ENCODE measurements at places on chromosomes 1 and 21.
A peak's percentile ranks its signal among the peaks of the same experiment; 100 is the strongest.

DNA sequence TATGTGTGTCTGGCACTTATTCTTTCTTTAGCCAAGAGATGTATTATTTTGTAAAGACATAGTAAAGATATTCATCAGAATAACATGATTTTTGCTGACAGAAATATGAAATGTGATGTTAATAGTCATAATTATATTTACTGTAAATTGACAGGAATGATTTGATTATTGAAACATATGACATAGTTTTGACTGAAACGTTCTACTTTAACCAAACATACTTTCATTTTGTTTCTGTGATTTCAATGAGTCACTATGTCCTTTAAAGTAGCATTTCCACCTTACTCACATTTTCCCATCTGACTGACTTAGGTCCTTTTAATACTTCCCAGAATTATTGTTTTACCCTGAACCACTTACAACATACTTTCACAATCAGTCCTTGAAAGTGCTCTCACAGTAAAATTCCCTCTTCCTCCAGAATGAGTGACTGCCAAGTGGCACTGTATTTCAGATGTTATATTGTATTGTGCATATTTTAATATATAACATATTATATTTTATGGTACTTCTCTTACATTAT is 437.9 kb downstream of the NCAM2 start:
- DNase-seq: peak; percentile 61

DNA sequence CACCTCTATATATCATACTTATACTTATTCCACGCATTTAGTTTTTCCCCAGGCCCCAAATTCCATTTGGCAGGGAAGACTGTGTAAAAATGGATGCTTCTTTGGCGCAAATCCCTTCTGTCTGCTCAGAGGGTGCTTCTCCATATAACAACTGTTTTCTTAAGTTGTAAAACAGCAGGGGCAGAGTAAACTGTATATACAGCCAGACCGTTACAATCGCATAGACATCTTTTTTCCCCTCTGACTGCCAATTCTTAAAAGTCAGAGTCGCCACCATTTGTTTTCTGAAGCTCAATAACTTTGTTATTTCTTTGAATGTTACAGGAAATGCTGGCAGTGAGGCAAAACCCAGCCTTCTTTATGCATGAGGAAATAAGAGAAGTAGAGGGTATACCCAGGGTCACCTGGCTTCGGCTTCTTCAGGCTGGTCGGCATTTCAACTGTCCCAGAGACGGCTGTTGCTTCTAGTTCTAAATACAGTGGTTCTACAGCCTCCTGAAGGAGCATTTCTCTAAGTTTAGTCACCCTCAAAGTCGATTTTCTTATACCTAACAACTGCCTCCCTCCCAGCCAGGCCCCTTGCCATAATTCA is 188.4 kb downstream of the CLIC6 start:
- no peak for DNase-seq

DNA sequence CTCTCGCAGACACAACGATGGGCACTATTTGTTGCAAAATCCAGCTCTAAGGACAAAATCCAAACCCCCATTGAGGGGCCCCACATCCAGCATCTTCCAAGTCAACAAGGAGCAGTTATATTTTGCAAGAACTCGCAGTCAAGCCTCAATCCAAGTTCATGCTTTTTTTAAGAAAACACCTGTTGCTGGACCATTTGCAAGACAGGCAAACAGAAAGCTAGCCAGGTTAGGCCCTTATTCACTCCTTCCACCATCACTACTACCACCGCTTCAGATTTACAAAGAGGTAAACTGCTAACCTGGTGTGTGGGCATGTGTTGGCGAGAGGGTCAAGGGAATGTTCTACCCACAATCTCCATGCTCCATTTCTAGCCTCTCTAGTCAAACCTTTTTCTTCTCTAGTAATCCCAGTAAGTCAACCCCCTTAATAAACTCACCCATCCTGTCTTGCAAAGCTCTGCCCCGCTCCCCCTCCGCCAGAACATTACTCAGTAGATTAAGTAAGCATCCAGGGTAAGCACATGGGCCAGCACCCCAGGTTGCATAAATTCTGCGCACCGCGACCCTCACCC is 703 bp downstream of the ERI3 start:
- DNase-seq: peak; percentile 10

DNA sequence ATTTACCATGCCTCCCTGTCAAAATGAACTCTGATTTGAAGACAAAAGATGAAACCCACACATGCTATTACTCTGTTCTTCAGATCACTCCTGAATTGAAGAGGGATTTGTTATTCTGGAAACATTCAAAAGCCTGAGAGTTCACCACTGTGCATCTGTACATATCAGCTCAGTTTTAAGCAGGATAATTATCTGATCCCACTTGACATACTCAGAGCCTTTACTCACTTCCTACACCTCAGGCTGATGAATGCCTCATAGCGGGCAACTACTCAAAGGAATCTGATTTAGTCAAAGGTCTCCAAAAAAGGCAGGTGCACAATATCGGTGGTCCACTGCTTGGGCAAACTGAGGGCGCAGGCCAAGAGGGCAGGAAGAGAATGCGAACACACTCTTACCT is 47.5 kb upstream of the LPAR3 start:
- DNase-seq: peak; percentile 19

DNA sequence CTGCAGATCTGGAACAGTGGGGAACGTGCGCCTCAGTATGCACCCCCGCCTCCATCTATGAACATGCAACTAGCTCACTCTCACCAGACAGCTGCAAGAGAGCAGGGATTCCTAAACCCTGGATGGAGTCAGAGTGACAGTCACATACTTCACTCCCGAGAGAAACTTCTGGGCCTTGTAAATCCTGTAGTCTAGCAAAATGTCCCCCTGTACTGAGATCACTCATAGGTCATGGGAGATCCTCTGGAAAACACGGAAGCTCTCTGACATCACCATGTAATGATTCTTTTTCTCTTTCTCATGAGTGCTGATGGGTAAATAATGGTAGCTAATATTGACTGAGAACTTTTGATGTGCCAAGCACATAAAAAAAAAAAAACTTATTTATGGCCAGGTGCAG is 23.4 kb upstream of the TARDBP start:
- DNase-seq: no peak
